ENCODE measurements at places on chromosomes 16 and 17. TPM values are rescaled to one million over a fixed set of nuclear protein-coding genes. Genes with fewer than 3 reads are reported as not detected.

ADAM11 gene
- 0.35 TPM for total RNA-seq

TLCD1 gene
- 1.3 TPM for total RNA-seq

TEPSIN gene
- total RNA-seq = 113 TPM

CCL1 gene
- not detected for total RNA-seq

TMEM92 gene
- total RNA-seq = not detected

TPSAB1 gene
- total RNA-seq = not detected

QPRT gene
- total RNA-seq = 2.4 TPM

TEX14 gene
- total RNA-seq = 1.8 TPM

SCGB1C2 gene
- not detected for total RNA-seq

RRAD gene
- total RNA-seq = 0.35 TPM

SPATA33 gene
- total RNA-seq = 7.1 TPM

KARS1 gene
- total RNA-seq = 130 TPM

SALL1 gene
- total RNA-seq = not detected

EPN3 gene
- not detected for total RNA-seq

SLC38A8 gene
- not detected for total RNA-seq

GAST gene
- total RNA-seq = not detected

P4HB gene
- 231 TPM for total RNA-seq

KRTAP1-5 gene
- not detected for total RNA-seq

HCRT gene
- total RNA-seq = not detected

RILP gene
- 1.5 TPM for total RNA-seq

PHOSPHO1 gene
- total RNA-seq = not detected

TMEM220 gene
- 0.15 TPM for total RNA-seq

ADAP2 gene
- total RNA-seq = 2.6 TPM

CIAO2B gene
- total RNA-seq = 64.6 TPM

All from CD4-positive, CD25-positive, alpha-beta regulatory T cell (primary cell).